Tongue (tissue), 3 donors: ENCODE measurements at places on chromosomes 12 and 14. TPM values are rescaled to one million over a fixed set of nuclear protein-coding genes. Genes with fewer than 3 reads are reported as not detected.

Gene TAS2R7
- not detected for total RNA-seq

Gene PSMA6
- 165 TPM for total RNA-seq

Gene DCN
- 470 TPM for total RNA-seq

Gene RALGAPA1
- total RNA-seq: 101 TPM

Gene TAS2R30
- total RNA-seq: 16.9 TPM

Gene IFNG-AS1
- total RNA-seq: 3.3 TPM

Gene TSHR
- 1.7 TPM for total RNA-seq

Gene SLC8A3
- total RNA-seq: 28.4 TPM

Gene SYT10
- total RNA-seq: 0.10 TPM

Gene BATF
- total RNA-seq: not detected

Gene SDR9C7
- total RNA-seq: 0.51 TPM

Gene CLEC4C
- total RNA-seq: not detected

Gene PTPRR
- 1.2 TPM for total RNA-seq

Gene IFI27L2
- total RNA-seq: 8.8 TPM

Gene DPY19L2
- 19.1 TPM for total RNA-seq

Gene FOXJ2
- total RNA-seq: 14.7 TPM

Gene TOGARAM1
- total RNA-seq: 72.6 TPM

Gene GALNT9
- 0.92 TPM for total RNA-seq
